Activated T-cell treated with anti-CD3 and anti-CD28 coated beads for 48 hours (primary cell): ENCODE measurements at places on chromosomes 11 and 22.

DNA sequence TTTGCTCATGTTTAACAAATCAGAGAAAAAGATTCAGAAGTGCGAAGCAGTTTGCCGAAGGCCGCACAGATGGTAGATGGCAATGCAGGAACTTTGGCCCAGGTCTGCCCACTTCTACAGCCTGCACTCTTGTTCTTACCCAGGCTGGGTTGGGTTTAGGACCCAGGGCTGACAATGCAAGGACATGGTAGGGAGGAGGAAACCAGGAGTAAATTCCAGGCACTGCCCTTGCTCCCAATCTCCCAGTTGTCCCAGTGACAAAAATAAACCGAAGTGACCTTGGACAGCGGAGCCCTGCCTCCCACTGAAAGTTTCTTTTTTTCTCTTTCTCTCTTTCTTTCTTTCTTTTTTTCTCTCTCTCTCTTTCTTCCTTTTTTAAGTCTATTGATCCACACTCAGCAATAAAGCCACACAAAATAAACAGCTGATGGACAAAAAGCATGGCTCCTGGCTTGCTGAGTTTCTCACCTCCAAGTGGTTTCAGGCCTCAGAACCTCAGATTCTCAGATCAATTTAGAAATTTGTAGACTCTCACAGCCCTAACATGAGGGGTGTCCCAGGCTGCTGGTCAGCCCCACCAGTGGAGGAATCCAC is 33.5 kb upstream of the FCHSD2 start:
- DNase-seq: no peak

- no peak for DNase-seq
Measured at GRCh38 chr22:19360862-19361261, 69.3 kb upstream of the CLTCL1 start.

GRCh38 chr22:28630177-28630574 is 49.5 kb downstream of the TTC28 start:
- DNase-seq: no peak

DNA sequence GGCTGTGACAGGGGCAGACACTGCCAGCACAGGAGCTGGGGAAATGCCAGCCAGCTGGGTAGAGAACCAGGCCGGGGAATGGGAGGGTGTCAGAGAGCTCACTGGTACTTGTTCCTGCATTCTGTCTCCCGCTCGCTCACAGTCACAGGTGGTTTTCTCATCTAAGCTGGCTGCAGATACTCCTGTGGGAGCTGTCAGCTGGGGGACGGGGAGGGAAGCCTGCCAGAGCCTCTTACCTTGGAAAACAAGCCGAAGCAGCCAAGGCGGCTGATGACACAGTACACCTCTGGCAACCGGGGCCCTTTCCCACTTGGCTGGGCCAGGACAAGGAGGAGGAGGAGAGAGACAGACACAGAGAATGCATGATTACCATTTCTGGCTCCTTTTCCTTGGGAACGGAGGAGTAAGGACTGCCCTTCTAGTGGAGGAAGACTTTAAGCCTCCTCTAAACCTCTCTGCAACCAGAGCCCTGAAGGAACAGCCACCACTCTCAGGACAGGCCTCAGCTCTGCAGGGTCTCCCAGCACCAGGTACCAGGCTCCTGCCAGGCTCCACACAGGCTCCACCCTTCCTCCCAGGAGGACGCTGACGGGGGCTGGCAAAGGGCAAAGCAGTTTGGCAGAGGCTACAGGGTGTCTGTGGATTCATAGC is 25.1 kb downstream of the RPL27A start:
- no peak for DNase-seq

- peak; percentile 26 for DNase-seq
Measured at GRCh38 chr22:31490496-31490925, 869 bp upstream of the EIF4ENIF1 start.

GRCh38 chr11:39990421-39990831 is 1469.0 kb downstream of the LRRC4C start:
- no peak for DNase-seq

- no peak for DNase-seq
Measured at GRCh38 chr11:57071829-57072228, 83.1 kb downstream of the OR5AK2 start.

- DNase-seq: no peak
Measured at GRCh38 chr11:68950270-68950669, 30.5 kb downstream of the MRGPRD start.
